IMR-90 (cell line): ENCODE measurements at places on chromosomes 3 and 15. TPM values are rescaled to one million over a fixed set of nuclear protein-coding genes. Genes with fewer than 3 reads are reported as not detected.
A peak's percentile ranks its signal among the peaks of the same experiment; 100 is the strongest.

DLL4 gene
- 1.7 and 1.8 TPM in 2 replicates for total RNA-seq

DNA sequence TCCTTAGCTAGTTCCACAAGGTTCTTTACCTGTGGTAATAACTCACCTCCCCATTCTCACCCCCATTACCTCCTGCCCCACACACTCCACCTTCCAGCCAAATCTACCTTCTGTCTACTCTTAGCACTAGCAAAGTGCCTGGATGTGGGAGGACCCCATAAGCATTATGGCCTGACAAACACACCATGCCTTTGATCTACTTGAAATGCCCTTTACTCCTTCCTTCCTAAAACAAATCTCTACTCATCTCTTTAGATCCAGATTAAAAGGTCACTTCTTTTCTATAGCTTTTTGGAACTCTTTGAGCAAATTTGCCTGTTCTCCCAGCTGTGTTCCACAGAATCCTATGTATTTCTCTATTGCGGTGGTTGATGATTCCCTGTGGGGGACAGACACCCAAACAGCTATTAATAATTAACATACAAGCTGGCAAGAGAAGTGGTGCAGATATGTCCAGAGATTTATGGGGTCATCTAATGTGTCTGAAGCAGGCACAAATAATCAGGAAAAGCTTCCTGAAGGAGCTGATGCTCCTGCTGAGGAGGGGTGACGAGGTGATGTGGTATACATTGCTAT lies 34.0 kb downstream of the DGKG start:
- DNase-seq = no peak
- H3K27ac ChIP-seq = no peak overlapping the region
- no peaks in the 10 kb centered on the region for H3K4me1 ChIP-seq
- H3K27me3 ChIP-seq = peaks cover 15% of the 10 kb centered on the region
- no peak overlapping the region for H3K4me3 ChIP-seq
- H3K36me3 ChIP-seq = no peaks in the 10 kb centered on the region

- peaks cover 2% of the 10 kb centered on the region; the same call in 1 of the 2 replicates for H3K4me1 ChIP-seq
- peak; percentile 22 for DNase-seq
- H3K4me3 ChIP-seq = no peak overlapping the region
- H3K36me3 ChIP-seq = no peaks in the 10 kb centered on the region
- H3K27ac ChIP-seq = no peak overlapping the region
- H3K27me3 ChIP-seq = no peaks in the 10 kb centered on the region
These were observed 114.5 kb upstream of the GADL1 start for GRCh38 chr3:31008994-31009393.

ARGFX gene
- total RNA-seq = not detected in 2 replicates

DNA sequence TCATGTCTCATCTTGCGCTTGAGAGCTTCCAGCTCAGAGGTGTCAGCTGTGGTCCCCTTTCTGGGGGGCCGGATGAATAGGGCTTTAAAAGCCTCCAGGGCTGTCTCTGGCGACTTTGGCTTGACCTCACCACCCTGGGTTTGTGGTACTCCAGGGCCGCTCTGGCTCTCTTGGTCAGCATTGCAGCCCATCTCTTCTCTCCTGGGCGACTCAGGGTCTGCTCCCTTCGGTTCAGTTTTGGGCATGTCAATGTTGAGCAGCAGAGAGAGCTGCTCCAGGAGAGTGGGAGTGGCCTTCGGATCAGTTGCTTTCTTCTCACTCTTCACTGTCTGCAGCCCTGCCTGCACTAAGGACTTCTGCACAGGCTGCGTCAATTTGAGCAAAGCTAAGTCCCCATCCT lies 127.9 kb downstream of the FMN1 start:
- H3K27ac ChIP-seq = no peak overlapping the region; the same call in 1 of the 2 replicates
- no peaks in the 10 kb centered on the region for H3K36me3 ChIP-seq
- H3K4me3 ChIP-seq = no peak overlapping the region
- peaks cover 29% of the 10 kb centered on the region for H3K4me1 ChIP-seq
- no peak for DNase-seq
- no peaks in the 10 kb centered on the region for H3K27me3 ChIP-seq

CDC25A gene
- total RNA-seq = 9.7 and 10.6 TPM in 2 replicates
